ENCODE measurements at places on chromosomes 5 and 9.

GRCh38 chr9:126861707-126862103 is 1.3 kb downstream of the ZBTB34 start:
- no peak for DNase-seq

DNA sequence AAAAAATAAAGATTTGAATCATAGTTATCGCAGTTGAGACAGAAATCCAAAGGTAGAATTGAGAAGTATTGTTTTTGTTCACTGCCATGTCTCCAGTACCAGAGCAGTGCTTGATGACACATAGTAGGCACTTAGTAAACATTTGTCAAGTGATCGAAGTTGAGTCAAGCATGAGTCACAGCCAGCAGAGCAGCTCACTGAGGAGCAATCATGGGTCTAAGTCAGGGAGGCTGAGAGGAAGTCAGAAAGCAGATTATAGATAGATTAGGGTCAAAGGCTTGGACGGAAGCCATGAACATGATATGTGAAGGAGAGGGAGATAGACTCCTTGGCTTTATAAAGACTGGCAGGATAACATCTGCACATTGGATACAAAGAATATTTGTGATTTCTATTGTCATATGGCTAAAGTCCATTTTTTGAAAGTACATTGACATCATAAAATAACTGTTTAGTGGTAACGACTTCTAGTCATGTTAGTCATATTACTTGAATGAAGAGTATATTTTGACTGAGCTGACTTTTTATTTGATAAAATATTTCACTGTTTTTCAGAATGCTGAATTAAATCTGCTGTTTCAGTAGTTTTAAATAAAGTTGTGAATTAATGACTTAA is 168.5 kb downstream of the RAB3C start:
- no peak for DNase-seq

DNA sequence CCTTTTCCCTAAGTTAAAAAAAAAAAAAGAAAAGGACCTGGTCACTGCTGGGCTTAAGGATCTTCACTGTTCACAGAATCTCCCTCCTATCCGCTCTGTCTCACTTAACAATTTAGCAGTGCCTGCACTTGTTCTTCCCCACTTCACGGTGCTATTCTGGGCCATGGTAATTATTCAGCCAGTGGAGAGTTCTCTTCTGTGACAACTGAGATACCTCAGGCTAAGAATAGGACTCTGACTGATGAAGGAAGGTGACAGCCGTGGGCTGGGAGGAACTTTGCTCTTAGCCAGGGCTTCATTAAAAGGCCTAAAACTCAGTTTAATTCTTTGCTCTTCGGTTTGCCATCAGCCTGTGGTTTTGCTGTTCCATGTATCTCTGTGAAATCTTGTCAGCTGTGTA is 51.9 kb upstream of the ENTREP1 start:
- no peak for DNase-seq

- no peak for DNase-seq
Observed at GRCh38 chr9:3436629-3437420, 89.0 kb downstream of the RFX3 start.

DNA sequence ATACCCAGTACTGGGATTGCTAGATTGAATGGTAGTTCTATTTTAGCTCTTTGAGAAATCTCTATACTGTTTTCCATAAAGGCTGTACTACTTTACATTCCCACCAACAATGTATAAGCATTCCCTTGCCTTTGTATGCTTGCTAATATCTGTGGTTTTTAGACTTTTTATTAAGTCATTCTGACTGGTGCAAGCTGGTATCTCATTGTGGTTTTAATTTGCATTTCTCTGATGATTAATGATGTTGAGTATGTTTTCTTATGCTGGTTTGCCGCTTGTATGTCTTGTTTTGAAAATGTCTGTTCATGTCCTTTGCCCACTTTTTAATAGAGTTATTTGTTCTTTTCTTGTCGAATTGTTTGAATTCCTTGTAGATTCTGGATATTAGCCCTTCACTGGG is 512.7 kb upstream of the PAPPA start:
- no peak for DNase-seq

DNA sequence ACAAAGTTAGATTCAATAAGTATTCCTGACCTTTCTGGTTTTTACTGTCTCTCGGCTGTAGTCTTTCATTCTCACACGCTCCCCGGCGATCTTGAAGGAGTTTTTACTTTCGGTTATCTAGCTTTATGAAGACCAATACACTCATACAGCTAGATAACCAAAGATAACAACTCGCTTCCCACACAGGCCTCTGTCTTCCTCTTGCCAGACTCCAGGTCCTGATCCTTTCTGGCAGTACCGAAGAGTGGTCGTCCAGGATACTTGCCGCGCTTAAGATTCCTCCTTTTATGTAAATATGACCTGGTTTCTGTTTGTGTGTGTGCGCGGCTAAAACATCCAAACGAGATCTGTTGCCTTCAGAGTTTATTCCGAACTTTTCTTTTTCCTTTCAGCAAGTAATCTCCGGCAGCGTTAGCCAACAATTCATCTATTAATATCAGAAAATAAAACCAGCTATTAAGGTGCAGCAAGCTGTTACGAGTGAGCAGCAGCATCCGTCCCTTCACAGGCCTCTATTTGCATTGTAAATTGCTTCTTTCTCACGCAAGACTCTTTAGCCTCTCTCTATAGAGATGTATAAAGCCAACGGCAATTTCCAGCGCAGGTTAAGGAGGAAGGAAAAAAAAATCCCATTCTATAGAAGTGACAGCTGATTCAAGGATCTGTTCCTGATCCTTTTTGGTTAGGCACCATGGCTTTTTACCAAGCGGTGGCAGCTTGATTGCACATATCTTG is 216.1 kb downstream of the MEF2C start:
- no peak for DNase-seq

Data from stimulated activated CD8-positive, alpha-beta memory T cell treated with anti-CD3 and anti-CD28 coated beads, Interleukin-15, amount 100 ng/mL, for 24 hours (primary cell).